ENCODE measurements at places on chromosomes 6 and 20. TPM values are rescaled to one million over a fixed set of nuclear protein-coding genes. Genes with fewer than 3 reads are reported as not detected.

- DNase-seq: no peak
Observed at GRCh38 chr6:42255050-42255449, 37.4 kb upstream of the MRPS10 start.

- DNase-seq: no peak
Observed at GRCh38 chr6:111922454-111923297, 49.4 kb upstream of the FYN start.

GRCh38 chr6:97110149-97110548 lies 172.9 kb downstream of the MMS22L start:
- DNase-seq: no peak

Gene PRDM13
- not detected for total RNA-seq

- DNase-seq: no peak
Observed at GRCh38 chr6:76381612-76382011, 309.1 kb upstream of the IMPG1 start.

DNA sequence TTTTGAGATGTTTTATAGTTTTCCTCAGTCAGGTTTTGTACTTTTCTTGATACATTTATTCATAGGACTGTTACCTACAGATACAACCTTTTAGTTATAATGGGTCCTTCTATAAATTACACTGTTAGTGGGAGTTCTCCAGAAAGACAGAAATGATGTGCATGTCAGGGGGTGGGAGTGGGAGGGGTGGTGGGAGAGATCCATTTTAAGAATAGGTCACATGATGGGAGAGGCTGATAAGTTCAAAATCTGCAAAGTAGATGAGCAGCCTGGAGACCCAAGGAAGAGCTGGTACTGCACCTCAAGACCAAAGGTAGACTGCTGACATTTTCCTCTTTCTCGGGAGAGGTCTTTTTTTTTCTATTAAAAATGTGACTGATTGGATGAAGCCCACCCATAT lies 408.0 kb upstream of the GJE1 start:
- DNase-seq: no peak

DNA sequence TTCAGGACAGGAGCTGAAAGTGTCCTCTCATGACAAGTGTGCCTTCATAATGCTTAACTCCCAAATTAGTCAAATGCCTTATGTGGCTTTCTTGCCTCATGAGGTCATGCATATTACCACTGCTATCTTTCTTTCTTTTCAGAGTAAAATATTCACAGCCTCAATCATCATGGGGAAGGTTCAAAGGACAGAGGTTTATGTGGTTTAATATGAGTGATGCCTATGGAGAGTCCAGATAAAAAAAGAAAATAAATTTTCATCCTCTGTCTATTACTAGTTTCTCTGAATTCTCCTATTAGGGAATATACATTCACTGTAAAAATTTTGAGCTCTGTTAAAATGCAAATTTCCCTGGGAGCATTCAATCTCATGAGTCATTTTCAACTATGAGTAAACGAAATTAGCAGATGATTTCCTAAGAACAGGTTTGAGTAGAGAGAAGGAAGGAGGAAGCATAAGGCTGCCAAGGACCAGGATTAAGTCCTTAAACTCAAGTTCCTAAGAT lies 396.9 kb upstream of the ADGRB3 start:
- DNase-seq: no peak

GRCh38 chr20:57048027-57048869 lies 218.2 kb downstream of the BMP7 start:
- DNase-seq: no peak

- no peak for DNase-seq
Observed at GRCh38 chr20:46930640-46931339, 36.1 kb downstream of the EYA2 start.
